ENCODE measurements at places on chromosomes 1 and 21. TPM values are rescaled to one million over a fixed set of nuclear protein-coding genes. Genes with fewer than 3 reads are reported as not detected.

DNA sequence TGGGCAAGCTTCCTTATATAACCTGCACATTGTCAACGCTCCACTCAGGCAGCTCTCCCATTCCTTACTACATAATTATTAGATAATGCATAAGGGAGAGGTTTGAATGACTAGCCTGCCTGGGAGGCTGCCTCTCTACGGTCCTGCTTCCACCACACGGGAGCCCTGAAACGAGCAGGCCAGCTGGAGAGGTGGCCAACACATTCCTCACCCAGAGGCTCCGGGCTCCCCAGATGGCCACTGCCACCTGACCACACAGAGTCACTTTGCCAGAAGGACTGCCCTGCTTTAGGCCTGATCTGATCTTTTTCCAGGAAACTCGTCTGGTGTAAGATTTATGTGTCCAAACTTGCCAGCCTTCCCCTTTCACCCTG, 27.9 kb downstream of the HIVEP3 start:
- peaks cover 43% of the 10 kb centered on the region for H3K4me1 ChIP-seq
- DNase-seq, result peak; percentile 42
- no peak overlapping the region for H3K4me3 ChIP-seq
- H3K27ac ChIP-seq, result no peak overlapping the region
- no peaks in the 10 kb centered on the region for H3K27me3 ChIP-seq
- no peaks in the 10 kb centered on the region for H3K36me3 ChIP-seq

DNA sequence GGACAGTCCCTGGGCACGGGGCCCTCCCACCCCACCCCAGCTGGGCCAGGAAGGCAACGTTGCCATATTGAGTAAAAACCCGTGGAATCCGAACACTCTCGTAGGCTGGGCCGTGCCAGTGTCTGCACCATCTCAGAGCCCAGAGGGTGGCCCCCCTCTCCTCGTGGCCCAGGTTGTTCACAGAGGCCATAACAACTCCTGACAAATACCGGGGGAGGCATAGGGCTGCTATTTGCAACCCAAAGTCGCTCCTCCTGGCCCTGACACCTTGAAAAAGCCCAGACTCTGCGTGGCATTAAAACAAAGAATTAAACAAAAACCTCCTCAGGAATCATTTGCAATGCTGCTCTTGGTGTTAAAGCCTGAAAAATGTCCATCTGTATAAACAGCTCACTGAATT, 141.4 kb downstream of the CASZ1 start:
- H3K27me3 ChIP-seq, result peaks cover 13% of the 10 kb centered on the region
- DNase-seq, result no peak
- H3K36me3 ChIP-seq, result no peaks in the 10 kb centered on the region
- H3K27ac ChIP-seq, result no peak overlapping the region
- no peaks in the 10 kb centered on the region for H3K4me1 ChIP-seq

FCRL6 gene
- not detected for total RNA-seq

TAF13 gene
- total RNA-seq, result 96.5 TPM

GPR3 gene
- total RNA-seq, result 0.38 TPM

- H3K4me1 ChIP-seq, result no peaks in the 10 kb centered on the region
- no peaks in the 10 kb centered on the region for H3K36me3 ChIP-seq
- H3K27me3 ChIP-seq, result no peaks in the 10 kb centered on the region
- DNase-seq, result no peak
- no peak overlapping the region for H3K27ac ChIP-seq
- H3K4me3 ChIP-seq, result no peak overlapping the region
Observed at GRCh38 chr1:68796888-68797287, 300.0 kb upstream of the DEPDC1 start.

NOS1AP gene
- total RNA-seq, result not detected

GRCh38 chr1:223126741-223127140, 16.3 kb downstream of the TLR5 start:
- no peak overlapping the region for H3K27ac ChIP-seq
- no peaks in the 10 kb centered on the region for H3K36me3 ChIP-seq
- DNase-seq, result no peak
- no peak overlapping the region for H3K4me3 ChIP-seq
- no peaks in the 10 kb centered on the region for H3K27me3 ChIP-seq

- peak overlapping the region; percentile 98 for H3K27ac ChIP-seq
- H3K4me1 ChIP-seq, result peaks cover 11% of the 10 kb centered on the region
- no peaks in the 10 kb centered on the region for H3K27me3 ChIP-seq
- no peak for DNase-seq
Observed at GRCh38 chr21:42010507-42011495, 641 bp upstream of the ZBTB21 start.
